ENCODE measurements at places on chromosomes 16 and 17.
A peak's percentile ranks its signal among the peaks of the same experiment; 100 is the strongest.

DNA sequence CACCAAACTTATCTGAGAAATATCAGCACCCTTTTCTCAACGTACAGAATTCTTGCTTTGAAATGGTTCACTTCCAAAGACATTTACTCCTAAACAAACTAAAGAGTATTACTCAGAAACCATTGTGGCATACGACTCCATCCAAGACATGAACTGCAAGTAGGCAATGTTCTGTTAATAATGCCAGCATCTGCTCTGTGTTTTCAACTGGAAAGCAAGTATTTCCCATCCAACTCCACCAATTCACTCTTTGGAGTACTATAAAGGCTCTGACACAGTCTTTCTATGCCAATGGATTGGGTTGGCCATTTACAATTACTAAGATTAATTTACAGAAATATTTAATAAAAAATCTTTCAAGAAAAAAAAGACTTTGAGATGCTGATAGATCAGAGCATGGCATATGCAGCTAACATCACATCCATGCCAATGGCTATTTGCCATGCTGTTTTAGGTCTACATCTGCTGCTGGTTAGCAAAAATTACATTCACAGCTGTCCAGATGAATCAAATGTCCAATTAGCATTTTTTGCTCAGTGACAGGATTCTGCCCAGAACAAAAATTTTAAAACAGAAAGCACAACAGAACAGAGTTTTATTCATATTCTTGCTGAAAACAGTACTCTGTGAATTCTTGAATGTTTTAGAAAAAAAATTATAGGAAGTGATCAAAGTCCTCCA is 65.9 kb upstream of the HLF start:
- no peak for DNase-seq

- DNase-seq = no peak
Measured at GRCh38 chr16:74202009-74202408, 94.6 kb upstream of the PSMD7 start.

GRCh38 chr17:45388604-45389325 is 43.9 kb downstream of the ARHGAP27 start:
- DNase-seq = no peak

DNA sequence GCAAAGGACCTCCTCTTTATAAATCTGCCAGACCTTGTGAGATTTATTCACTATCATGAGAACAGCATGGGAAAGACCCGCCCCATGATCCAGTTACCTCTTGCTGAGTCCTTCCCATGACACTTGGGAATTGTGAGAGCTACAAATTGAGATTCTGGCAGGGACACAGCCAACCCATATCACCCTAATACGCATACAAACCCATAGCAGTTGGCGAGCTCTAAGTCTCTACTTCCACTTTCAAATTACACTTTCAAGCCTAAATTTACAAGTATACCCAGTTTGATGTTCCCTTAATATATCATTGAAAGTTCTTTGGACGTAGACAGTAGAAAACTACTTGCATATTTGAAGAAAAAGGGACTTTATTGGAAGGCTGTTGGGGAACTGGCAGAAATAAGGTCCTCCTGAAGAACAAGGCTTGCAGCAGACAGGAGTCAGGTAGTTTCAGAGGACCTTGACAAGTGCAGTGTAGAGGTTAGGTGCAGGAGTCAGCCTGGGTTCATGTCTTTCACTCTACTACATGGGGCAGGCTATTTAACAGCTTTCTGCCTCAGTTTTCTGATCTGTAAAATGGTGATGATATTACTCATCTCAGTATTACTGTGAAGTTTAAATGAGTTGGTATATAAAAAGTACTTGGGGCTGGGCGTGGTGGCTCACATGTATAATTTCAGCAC is 107.9 kb upstream of the EEF2KMT start:
- DNase-seq = no peak

GRCh38 chr16:66933776-66934137 is 445 bp downstream of the CIAO2B start:
- no peak for DNase-seq

- no peak for DNase-seq
Measured at GRCh38 chr16:73420244-73420643, 372.3 kb upstream of the ZFHX3 start.

- no peak for DNase-seq
Measured at GRCh38 chr16:68506331-68507053, 32.6 kb upstream of the ZFP90 start.

- peak; percentile 39 for DNase-seq
Measured at GRCh38 chr16:89037261-89038152, 56.1 kb upstream of the ACSF3 start.

- DNase-seq = peak; percentile 91
Measured at GRCh38 chr16:89860747-89861304, 12.6 kb upstream of the TCF25 start.

DNA sequence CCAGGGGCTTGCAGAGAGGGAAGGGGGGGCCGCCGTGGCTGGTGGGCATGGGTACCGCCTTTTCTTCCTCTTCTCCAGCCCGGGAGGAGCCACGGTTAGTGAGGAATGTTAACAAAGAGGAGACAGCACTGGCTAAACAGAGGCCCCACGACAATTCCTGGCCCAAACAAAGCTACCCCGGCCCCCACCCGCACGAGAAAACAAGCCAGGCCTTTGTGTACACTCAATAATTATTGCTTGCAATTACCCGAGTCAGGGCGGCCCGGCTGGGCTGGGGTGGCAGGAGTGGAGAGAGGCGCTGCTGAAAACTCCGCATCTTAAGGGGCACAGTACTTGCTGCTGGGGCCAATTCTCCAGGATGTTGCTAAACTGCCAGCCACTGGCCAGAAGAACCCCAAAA is 56.4 kb downstream of the IRX5 start:
- DNase-seq = no peak

GRCh38 chr16:57235128-57236021 is 9.7 kb upstream of the ARL2BP start:
- DNase-seq = peak; percentile 60

- no peak for DNase-seq
Measured at GRCh38 chr17:51352798-51353197, 92.5 kb downstream of the UTP18 start.

- no peak for DNase-seq
Measured at GRCh38 chr16:13503960-13504635, 415.9 kb upstream of the ERCC4 start.

GRCh38 chr16:69283851-69284250 is 27.3 kb upstream of the VPS4A start:
- no peak for DNase-seq

DNA sequence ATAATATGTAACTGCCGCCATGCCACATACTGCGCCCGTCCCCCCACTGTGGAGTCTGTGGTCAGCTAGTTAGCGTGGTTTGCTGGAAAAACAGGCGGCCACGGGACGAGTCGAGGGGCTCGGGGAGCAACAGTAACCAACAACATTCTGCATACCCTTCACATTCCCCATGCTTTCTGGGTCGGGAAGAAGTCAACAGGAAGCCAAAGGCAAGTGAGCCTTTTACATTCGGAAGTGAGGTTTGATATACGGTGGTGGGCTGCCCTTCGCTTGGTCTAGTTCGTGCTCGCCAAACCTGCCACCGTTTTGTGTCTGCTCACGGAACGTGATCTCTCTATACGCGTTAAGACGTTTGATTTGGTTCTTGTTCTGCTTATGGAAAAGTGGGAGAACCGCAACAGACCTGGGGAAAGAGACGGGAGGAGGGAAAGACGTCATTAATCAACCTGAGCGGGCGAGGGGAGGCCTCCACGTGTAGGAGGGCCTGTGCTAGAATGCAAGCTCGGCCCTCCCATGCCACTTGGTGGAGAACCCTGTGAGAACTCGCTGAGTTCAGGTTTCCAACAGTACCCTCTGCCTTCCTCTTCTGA is 28.9 kb upstream of the CFAP20 start:
- DNase-seq = no peak

DNA sequence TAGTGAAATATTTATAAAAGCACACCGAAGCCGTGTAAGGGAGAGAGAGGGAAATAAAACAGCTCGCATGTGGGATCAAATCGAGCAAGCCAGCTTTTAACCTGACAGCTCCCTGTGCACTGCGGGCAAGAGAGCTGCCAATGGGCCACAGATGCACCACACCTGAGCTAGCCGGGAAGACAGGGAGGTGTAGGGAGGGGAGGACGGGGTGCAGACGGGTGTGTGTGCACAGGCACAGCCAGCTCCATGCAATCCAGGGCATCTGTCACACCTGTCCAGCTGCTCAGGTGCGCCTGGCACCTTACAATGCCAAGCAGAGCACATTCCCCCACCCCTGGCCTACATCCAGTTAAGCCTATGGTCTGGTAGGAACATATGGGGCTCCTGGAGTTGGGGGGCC is 70.0 kb downstream of the C16orf78 start:
- DNase-seq = no peak

GRCh38 chr17:79552824-79553223 is 58.0 kb downstream of the RBFOX3 start:
- DNase-seq = no peak

DNA sequence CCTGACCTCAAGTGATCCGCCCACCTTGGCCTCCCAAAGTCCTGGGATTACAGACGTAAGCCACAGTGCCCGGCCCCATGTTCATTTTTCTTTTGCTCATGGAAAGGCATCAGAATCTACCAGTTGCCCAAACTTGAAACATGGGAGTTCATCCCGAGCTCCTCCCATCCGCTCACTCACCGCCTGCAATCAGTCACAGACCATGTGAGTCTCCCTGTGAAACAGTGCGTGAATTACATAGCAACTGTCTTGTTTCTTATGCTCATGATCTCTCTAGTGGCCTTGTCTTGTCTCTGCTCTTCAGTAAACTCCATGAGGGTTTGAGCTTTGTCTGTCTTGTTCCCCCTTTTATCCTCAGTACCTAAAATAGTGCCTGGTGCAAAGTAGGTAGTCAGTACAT is 52.1 kb upstream of the TNRC6A start:
- no peak for DNase-seq

- DNase-seq = no peak
Measured at GRCh38 chr16:51579652-51580360, 428.7 kb upstream of the SALL1 start.

DNA sequence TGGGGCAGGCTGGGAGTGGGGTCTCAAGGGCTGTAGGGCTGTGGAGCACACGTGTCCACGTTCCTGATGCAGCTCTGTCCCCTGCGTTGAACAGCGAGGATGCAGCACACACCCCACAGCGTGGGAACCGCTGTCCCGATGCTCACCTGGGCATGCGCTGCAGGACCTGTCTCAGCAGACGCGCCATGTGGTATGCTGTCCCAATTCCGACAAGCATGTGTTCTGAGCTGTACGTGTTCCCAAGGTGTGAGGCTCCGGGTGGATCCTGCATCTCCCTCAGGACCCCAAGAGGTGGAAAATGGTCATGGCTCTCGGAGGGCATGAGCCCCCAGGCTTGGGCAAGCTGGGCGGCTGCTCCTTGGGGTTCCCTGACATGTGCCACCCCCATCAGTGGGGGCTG is 34.2 kb downstream of the ENGASE start:
- DNase-seq = no peak

All from germinal center (tissue), 1 donor.